Coronary artery (tissue), 2 donors: ENCODE measurements at places on chromosomes 6 and 20.

GRCh38 chr6:56193846-56194245 is 53.5 kb downstream of the COL21A1 start:
- no peak for DNase-seq

DNA sequence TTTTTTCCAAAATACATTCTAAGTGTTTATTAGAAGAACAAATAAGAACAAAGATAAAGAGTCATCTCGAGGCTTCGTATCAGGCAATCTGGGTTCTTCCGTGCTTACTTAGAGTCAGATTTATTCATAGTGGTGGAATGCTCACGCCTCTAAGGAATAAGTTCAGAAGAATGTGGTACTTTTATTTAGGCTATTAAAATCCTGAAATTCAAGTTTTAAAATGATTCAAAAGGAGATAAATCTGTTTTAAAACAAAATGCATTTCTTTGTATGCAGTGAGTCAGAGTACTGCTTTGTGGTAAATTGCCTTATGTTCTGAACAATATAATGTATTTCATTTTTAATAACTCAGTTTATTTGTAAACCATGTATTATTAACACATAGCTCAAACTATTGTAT is 89.1 kb downstream of the FUT9 start:
- DNase-seq: no peak

DNA sequence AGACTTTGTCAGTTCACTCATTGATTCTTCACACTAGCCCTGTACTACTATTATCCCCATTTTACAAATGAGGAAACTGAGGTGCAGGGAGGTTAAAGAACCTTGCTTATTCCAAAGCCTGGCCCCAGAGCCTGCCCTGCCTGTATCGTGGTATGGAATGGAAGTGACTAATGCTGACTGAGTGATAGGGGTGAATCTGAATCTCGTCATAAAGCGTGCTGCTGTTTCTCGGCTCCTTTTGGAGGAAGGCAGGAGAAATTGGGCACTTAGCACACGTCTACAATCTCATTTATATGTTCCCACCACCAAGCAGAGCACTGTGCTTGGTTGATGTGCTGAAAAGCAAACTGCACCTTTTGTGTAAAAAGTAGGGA is 17.1 kb downstream of the GFRA4 start:
- no peak for DNase-seq

- no peak for DNase-seq
Observed at GRCh38 chr6:135884136-135884535, 32.6 kb downstream of the PDE7B start.
